Skin of body (tissue), 3 donors: ENCODE measurements at places on chromosomes 7 and 10. TPM values are rescaled to one million over a fixed set of nuclear protein-coding genes. Genes with fewer than 3 reads are reported as not detected.
A peak's percentile ranks its signal among the peaks of the same experiment; 100 is the strongest.

DNA sequence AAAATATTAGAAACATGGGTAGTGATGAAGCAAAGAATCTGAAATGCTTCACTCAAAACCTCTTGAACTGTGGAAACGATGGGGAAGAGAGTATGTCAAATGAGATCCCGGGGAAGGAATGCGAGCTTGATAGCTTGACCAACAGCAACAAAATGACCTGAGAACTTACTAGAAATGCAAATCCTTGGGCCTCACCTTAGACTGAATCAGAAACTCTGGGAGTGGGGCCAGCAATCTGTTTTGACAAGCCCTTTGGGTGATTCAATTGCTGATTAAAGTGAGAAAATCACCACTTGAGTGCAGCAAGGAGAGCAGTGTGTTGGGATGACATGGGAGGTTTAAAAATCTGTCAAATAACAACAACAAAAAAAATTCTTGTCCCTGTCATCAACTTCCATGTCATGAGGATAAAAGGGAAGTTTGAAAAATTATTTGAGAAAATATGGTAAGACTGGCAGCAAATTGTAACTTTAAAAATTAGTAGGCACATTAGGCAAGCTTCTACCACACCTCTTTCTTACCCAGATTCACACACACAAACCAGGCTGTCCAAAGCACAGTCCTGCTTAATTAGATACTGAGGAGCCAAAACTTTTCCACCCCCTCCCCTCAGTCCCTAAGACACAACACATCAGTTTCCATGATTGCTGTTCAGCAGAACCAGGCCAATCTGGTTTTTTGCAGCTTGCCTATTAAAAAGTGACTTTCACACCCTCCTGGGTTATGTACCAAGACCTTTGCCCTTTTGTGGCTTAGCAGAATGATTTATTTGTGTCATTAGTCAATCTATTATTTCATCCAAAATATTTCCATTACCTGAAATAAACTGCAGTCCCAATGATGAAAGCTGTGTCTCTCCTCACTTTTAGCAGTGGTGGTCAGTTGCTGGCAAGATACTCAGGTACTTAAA lies 15.6 kb downstream of the CALCR start:
- no peak for DNase-seq

DNA sequence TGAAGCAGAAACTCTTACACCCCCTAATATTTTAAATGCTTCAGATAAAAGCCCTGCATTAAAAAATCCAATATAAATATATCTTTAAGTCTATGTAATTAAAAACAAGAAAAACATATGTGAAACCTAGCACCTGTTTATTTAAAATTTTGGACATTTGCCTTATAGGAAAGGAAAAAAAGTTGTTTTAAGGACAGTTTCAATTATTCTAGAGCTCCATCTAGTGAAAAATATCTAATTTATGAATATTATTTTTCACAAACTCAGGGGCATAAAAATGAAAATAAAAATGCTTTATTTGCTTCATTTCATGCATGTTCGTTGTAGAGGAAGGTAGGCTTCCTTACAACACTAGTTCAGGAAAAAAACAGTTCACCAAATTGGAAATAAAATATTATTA lies 26.1 kb downstream of the ENKUR start:
- no peak for DNase-seq

DNA sequence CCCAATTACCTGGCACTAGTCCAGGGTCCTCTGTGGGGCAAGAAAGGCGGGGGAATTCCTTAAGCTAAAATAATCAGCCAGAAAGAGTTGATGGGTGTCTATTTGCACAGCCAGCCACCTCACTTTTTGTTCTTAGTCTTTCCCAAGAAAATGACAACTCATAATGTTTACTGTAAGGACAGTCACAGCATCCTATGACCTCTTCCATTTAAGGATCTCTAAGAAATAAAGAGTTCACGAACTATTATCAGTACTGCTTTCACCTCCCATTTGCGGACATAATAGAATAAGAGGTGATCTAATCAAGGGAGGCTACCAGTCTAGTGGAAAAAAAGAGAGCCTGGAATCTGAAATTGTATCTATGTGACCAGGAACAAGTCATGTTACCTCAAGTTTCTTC lies 72.4 kb upstream of the LRRC17 start:
- DNase-seq: no peak

- no peak for DNase-seq
These were observed 57.0 kb downstream of the SHTN1 start for GRCh38 chr10:116947841-116948529.

- no peak for DNase-seq
These were observed 238.8 kb downstream of the EMX2 start for GRCh38 chr10:117781216-117781831.

- DNase-seq: no peak
These were observed 54.4 kb downstream of the CPED1 start for GRCh38 chr7:121042899-121043298.

DNA sequence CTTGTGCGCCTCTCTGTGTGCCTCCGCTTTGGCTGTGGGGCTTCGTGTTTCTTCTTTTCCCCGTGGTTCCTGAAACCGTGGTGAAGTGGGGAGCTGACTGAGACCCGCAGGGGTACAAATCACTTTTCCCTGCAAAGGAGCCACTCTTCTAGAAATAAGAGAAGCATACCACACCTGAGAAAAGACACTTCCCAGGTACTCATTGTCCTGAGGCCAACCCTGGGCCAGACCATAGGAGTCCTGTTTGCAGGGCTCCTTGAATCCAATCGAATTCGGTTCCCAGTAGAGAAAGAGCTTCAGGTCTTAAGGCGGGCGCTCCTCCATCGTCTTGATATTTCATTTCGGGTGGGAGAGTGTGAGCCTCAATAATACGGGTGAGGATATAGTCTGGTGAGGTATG lies 32.4 kb upstream of the ZNF273 start:
- DNase-seq: no peak

- no peak for DNase-seq
These were observed 31.7 kb downstream of the PSPH start for GRCh38 chr7:56019501-56019900.

- DNase-seq: no peak
These were observed 204.6 kb downstream of the HDAC9 start for GRCh38 chr7:18700147-18700546.

GRCh38 chr10:124214610-124215375 lies 121.4 kb upstream of the CHST15 start:
- no peak for DNase-seq

- DNase-seq: no peak
These were observed 198.2 kb downstream of the PPP1R9A start for GRCh38 chr7:95105627-95106026.

DNA sequence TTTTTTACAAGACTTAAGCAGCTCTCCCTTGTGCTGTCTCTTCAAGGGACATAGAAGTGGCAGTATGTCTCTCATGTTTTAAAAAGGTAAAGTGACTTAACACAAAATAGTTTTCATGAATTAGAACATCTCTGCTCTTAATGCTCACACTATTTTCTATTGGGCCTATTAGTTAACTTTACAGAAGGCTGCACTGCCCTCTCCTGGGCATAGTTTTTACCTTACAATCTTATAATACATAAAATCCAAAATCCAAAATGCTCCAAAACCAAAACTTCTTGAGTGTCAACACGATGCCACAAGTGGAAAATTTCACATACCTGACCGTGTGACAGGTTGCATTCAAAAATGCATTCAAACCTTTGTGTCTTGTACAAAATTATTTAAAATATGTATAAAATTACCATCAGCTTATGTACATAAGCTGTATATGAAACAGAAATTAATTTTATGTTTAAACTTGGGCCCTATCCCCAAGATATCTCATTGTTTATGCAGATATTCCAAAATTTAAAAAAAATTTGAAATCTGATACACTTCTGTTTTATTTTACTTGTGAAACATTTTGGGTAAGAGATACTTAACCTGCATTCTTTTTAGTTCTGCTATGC lies 25.8 kb downstream of the TES start:
- DNase-seq: peak; percentile 60

DNA sequence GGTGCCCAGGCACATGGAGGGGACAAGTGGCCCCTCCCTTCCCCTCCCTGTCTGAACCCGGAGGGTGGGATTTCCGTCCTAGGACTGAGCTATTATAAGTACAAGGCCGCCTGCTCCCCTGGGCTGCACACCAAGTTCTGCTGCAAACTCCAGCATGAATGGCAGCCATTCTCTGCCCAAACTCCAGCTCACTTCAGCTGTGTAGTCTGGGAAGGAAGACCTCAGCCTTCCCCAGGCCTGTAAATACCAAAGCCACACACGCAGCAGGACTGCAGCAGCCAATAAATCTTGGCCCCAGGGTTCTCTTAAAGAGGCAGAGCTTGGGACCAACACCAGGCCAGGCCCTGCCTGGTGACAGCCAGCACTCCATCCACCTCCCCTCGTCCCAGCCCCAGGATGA lies 291.3 kb upstream of the ZMIZ1 start:
- peak; percentile 61 for DNase-seq

- DNase-seq: no peak
These were observed 76.2 kb downstream of the ZNF22 start for GRCh38 chr10:45076891-45077290.

- no peak for DNase-seq
These were observed 11.3 kb downstream of the RAB11FIP2 start for GRCh38 chr10:118035354-118036005.

DNA sequence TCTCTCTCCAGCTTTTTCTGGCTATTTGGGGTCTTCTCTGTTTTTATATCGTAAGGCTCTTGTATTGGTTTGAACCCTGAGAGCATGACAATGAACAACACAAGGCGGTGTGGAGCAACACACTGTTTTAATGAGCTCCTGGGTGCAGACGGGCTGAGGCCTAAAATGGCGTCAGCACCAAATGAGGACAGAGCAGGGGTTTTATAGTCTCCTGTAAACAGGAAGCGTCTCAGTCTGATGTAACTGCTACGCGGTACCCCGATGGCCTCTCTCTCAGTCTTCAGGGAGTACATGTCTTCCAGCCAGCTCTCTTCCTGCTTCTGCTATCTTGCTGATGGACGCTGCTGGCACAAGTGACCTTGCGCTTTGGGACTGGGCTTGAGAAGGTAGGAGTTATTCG lies 95.9 kb upstream of the CCDC71L start:
- DNase-seq: no peak

GRCh38 chr7:7315851-7316250 lies 133.5 kb downstream of the C1GALT1 start:
- DNase-seq: no peak

DNA sequence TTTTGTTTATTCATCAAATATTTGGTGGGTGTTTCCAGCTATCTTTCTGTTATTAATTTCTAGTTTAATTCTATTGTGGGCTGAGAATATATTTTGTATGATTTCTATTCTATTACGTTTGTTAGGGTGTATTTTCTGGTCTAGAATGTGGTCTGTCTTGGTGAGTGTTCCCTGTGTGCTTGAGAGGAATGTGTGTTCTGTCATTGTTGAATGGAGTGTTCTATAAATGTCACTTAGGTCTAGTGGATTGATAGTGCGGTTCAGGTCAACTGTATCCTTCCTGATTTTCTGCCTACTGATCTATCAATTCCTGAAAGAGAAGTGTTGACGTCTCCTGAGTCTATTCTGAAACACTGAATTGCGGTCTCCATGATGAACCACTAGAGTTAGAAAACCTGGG lies 8.5 kb downstream of the HTRA1 start:
- DNase-seq: no peak

DNA sequence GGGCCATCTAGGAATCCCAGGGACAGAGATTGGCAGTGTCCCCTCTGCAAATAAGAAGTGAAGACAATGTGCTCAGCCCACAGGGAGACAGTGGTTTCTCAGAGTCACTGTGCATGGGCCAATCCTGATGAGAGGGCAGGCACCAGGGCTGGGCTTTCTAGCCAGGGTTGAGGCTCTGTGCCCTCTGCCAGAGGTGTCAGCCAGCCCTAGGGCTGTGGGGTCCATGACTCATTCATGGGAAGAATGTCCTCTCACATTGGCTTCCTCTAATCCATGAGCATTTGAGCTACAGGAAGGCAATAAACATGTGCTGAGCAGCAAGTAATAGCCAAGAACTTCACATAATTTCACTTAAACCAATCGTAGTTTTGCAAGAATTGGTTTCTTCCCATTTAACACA lies 482.0 kb upstream of the MGMT start:
- DNase-seq: no peak

DNA sequence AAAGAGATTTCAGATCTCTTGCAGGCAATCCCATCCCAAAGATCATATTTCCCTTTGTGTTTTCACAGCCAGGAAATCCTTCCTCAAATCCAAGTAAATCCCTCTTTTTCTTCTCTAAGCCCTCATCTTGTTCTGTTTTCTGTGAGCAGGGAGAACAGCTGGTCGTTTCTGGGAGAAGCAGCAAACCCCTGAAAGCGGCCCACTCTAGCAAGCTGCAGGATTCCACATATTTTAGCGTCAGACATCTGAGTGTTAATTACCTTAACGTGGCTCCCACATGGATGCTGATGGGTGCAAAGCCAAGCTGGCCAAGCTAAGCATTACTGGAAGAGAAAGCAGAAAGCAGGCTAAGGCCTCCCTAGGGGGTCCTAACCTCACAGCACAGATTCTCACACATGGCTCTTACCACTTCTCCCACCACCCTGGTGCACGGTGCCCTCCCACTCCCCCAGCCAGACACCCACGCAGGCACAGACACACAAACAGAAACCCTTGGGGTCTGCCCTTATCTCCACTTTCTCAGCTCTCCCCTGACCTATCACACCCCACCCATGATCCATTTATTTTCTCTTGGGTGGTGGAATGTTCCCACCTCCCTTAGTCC lies 551.0 kb upstream of the AUTS2 start:
- DNase-seq: peak; percentile 84

GRCh38 chr7:1025743-1026581 lies 18.4 kb upstream of the GPR146 start:
- no peak for DNase-seq

DNA sequence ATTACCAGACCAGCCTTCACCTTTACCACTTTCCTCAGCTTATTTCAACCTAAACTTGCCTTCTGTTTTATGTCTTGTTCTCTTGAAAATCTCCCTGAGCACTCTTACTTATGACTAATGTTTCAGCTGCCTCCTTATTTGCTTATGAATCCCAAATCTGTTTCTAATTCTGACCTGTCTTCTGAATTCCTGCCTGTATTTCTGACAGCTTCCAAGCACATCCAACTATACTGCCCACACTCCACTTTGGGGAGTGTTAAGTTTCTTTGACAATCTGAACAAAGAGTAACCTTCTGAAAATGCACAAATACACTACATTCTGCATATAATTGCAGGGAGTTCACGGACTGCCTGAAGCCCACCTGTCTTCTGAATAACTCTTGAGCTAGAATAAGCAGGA lies 48.7 kb downstream of the ARMC3 start:
- DNase-seq: no peak

DNA sequence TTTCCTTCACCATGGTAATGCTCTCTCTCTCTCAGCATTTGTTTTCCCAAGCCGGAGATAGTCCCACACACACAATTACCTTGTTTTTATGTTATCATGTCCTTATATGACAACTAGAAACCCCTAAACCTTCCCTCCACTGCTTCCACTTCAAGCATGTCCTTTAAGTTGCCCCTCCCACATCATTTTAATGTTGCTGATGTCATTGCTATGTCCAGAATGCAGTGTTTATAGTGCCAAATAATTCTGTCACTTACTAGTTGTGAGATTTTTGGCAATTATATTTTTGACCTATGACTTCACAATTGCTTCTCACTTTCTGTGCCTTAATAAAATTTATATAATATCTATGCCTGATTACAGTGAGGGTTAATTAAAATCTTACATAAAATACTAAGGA lies 645.9 kb downstream of the XPNPEP1 start:
- DNase-seq: no peak

OR2AE1 gene
- total RNA-seq: not detected

COL13A1 gene
- 10.1 TPM for total RNA-seq

LRRD1 gene
- 0.30 TPM for total RNA-seq

CALHM2 gene
- total RNA-seq: 11.1 TPM

CARD11 gene
- total RNA-seq: 0.59 TPM

STAG3 gene
- 0.89 TPM for total RNA-seq
